Activated naive CD4-positive, alpha-beta T cell (primary cell): ENCODE measurements at places on chromosomes 11 and 22.

DNA sequence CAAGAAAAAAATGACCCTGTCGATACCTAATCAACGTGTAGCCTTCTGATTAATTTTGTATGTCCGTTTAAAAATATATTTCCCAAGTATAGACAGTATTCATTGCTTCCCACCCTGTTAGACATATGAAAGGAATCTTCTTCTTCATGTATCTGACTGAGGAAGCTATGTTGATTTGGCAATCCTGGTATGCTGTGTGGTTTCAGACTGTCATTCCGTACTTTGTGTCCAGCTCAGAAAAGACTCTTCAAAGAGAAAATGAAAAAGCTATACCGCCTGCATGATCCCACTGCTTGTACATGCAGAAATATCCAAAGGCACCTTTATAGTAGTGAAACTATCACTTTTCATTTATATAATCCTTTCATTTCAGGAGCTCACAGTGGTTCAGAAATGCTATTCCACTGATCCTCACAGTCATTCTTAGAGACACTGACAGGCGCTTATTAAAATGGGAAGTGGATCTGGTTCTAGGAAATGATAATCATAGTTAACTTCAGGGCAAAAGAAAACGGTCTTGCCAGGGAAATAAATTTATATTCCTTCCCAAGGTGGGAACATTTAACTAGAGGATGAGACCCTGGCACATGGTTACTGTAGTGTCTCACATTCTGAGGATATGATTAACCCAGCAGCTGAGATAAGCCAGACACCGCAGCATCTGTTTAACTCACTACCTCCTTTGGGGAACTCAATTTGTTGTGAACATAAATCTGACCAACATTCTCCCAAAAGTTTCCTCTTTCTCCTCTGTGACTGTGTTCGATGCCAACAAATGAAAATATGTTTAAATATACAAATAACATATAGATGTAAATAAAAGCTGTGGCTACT lies 599.2 kb upstream of the LUZP2 start:
- DNase-seq: no peak

GRCh38 chr11:12166299-12167060 lies 56.1 kb downstream of the MICAL2 start:
- DNase-seq: no peak

- DNase-seq: no peak
Measured at GRCh38 chr11:63940786-63941185, 2.0 kb downstream of the NAA40 start.

- no peak for DNase-seq
Measured at GRCh38 chr11:122138744-122139594, 23.0 kb upstream of the BLID start.

DNA sequence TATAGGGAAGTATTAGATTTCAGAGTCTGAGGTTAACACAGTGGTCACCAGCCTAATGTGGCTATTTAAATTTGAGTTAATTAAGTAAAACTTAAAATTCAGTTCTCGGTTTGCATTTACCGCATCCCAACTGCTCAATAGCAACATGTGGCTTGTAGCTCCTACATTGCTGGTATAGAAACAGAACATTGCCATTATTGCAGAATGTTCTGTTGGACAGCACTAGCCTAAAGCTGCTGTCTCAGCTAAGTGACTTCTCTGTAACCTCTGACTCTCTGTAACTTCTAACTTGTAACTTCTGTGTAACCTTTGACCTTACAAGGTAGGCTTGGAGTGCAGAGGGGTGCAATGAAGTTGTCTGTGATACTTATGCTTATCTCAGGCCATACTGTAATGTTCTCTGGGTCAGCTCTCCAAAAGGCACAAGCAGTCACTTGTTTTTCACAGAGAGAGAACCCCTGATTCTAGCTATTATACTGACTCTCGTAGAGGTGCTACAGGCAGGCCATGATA lies 78.7 kb downstream of the ZNRF3 start:
- DNase-seq: no peak

GRCh38 chr22:24482575-24482974 lies 12.6 kb upstream of the UPB1 start:
- DNase-seq: no peak

DNA sequence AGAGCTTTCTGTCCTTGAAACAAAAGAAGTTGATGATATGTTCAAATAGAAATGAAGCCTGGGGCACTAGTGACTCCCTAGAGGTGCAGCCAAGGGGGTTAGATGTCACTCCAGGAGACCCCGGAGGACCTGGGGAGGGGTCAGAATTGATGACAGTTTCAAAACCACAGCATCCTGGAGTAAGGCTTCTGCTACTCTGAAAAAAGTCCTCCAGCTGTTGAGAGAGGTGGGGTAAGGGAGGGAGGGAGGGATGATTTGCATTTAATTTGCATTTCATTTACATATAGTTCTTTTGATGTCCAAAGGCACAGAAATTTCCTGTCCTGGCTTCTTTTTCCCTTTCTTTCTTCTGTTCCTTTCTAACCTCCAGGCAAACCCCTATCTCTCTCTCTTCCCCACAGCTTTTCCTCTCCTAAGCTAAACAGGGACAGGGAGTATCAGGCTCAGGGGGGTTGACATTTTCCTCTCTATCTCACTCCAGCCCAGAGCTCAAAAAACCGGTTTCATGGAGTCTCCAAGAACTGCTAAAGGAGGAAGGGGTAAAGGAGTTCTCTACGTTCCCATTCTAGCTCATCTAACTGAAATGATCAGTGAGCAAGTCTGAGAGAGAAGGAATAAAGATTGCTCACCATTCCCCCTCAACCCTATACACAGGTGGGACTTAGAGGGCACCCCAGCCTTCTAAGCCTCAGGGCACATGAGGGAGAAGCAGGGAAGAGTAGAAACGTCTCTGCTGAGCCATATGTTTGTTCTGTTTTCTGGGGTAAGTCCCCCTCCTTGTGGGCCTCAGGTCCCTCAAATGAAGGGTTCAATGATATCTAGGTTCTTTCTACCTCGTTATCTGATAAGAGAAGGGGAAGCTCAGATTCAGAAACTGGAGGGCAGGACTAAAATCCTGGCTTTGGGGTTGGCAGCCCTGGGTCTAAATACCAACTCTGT lies 3.5 kb upstream of the POU2F3 start:
- DNase-seq: no peak

- DNase-seq: no peak
Measured at GRCh38 chr22:36470994-36471331, 10.5 kb downstream of the TXN2 start.

DNA sequence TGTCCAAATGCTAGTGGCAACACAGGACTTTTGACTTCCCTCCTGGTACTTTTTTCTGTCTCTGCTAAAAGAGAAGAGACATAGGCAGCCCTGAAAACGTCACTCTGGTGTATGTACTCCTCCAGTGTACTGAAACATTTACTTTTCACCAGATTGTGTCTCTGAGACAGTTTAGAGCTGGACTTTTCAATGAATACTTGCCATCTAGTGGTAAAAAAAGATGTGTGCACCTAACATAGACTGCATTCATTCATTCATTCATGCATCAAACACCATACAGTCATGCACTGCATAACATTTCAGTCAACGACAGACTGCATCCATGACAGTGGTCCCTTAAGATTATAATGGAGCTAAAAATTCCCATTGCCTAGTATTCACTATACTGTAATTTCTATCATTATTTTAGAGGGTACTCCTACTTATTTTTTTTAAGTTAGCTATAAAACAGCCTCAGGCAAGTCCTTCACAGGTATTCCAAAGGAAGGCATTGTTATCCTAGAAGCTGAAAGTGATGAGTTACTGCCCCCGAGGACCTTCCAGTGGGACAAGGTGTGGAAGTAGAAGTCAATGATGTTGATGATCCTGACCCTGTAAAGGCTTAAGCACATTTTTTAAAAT lies 186.2 kb downstream of the SPON1 start:
- no peak for DNase-seq

DNA sequence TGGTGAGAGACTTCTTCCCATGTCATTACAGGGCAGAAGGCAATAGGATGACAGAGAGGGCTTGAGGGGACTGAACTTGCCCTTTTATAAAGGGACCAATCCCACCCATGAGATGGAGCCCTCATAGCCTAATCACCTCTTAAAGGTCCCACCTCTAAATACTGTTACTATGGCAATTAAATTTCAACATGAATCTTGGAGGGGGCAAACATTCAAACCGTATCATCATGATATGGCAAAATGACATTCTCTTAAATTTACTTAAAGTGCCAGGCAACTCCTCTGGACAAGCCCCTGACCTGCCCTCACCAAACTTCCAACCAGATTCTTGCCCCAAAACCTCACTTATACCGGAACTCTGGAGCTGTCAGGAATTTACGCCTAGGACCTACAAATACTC lies 100.8 kb upstream of the OR5AK2 start:
- no peak for DNase-seq

GRCh38 chr11:78318321-78319114 lies 99.1 kb downstream of the GAB2 start:
- no peak for DNase-seq

DNA sequence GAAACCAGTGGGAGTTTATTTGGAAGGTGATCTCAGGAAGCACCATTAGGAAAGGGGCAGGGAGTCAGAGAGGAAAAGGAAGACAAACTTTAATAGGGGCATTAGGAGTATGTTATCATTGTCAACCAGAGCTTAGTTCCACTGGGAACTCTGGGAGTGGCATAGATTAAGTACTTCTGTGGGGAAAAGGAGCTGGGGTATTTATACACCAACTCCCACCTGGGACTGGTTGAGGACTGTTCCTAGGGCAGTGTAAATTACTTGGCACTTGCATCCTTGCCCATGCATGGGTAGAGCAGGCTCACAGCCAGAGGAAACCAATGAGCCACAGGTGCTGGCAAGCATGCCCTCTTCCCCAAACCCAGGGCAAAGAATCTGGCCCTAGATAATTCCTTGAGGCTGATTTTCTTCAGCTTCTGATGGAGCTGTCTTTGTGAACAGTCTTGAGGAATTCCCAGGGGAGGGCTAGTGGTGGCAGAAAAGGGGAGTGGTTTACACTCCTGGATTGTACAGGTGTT lies 541.2 kb downstream of the MIAT start:
- DNase-seq: no peak

DNA sequence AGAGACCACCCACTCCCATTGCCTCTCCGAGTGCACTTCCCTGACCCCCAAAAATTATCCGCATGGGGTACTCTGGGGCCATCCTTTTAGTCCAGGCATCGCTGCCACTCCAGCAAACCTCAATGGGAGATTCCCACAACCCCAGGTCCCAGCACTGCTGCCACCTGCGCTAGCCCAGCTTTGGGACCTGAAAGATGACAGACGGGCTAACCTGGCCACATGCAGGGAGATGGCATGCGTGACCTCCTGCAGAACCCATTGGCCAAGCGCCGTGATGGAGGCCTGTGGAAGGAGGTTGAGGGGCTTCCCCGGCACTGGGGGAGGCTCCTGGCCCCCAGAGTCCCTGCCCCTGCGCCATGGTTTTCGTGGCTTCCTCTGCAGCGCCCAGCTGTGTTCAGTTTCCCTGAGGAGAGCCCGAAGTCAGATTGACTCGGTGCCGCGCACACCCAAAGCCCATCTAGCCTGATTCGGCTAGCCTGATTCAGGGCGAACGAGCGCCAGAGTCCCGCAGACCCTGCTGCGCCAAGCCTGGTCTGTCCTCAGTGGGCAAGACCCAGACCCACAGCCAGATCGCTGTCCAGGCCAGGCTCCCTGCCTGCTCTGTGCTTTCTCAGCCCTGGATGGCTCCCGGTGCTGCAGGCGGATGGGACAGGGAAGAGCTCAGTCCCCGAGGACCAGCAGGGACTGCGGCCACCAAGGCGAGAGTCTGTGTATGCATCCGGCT lies 751 bp upstream of the WNT7B start:
- DNase-seq: no peak

DNA sequence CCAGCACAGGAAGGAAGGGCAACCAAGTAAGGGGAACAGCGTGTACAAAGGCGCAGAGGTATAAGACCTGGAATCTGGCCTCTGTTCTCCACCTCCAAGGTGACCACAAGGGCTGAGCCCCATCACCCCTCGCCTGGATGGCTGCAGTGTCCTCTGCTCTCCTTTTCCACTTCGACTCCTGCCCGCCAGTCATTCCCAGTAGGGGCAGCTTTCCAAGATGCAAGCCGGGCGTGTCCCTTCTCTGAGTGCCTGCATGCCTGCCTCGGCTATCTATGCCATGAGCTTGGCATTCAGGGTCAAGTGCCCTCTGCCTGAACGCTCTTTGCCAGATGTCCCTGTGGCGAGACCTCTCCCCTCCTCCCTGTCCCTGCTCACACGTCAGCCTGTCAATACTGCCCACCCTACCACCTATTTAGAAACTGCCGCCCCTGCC lies 17.0 kb downstream of the FADS3 start:
- DNase-seq: no peak

- no peak for DNase-seq
Measured at GRCh38 chr22:37443977-37444376, 16.7 kb upstream of the ELFN2 start.

DNA sequence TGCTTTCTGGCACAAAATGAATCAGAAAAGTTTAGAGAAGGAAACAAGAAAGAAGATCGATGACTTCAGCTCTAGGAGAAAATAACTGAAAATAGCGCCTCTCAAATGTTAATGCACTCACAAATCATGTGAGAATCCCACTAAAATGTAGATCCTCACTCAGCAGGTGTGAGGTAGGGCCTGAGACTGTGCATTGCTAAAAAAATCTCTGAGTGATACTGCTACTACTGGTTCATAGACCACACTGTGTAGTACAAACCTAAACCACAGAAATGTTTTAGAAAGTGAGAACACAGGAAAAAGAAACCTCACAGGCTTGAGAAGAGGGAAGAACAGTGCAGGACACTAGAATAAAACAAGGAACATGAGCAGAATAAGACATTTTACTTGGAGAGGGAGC lies 2.0 kb downstream of the OR8D4 start:
- no peak for DNase-seq

DNA sequence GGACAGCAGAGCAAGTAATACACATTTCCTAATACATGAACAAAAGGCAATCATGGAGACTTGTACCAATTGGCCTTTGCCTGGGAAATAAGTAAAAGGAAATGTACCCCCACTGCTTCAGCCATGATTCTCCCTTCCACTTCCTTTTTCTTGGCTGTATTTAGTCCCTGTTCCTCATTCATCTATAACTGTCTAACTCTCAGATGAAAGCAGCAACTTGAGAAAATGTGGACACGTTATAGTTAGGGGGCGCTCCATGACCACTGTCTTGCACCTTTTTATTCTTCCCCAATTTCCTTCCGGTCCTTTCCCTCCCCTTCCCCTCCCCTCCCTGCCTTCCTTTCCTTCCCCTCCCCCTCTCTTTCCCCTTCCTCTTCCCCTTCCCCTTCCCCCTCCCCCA lies 61.3 kb upstream of the BARX2 start:
- no peak for DNase-seq

GRCh38 chr11:116217006-116217405 lies 555.8 kb downstream of the BUD13 start:
- no peak for DNase-seq

GRCh38 chr11:12159351-12160099 lies 49.1 kb downstream of the MICAL2 start:
- no peak for DNase-seq
